M059J (cell line): ENCODE measurements at places on chromosomes 11 and 22. TPM values are rescaled to one million over a fixed set of nuclear protein-coding genes. Genes with fewer than 3 reads are reported as not detected.

GRCh38 chr11:18312012-18312411, 9.9 kb downstream of the HPS5 start:
- DNase-seq, result peak; percentile 18

DESI1 gene
- 20.0 and 26.0 TPM in 2 replicates for total RNA-seq

DNA sequence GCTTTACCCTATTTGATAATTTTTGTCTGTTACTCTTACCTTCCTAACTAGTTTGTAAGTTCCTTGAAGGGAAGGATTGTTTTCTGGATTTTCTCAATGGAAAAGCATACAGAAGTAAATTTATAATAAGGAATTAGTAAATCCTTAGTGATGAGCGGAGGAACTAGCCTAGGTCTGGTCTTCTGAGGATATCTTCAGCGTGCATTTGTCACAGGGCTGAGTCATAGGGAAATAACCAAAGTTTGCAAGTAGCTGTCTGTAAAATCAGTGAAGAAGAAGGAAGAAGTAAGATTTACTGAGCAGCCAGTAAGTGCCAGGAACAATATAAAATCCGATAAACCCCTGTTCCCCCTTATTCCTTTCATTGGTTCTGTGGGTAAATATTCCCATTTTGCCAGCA, 162.7 kb upstream of the SORL1-AS1 start:
- DNase-seq, result peak; percentile 69

DNA sequence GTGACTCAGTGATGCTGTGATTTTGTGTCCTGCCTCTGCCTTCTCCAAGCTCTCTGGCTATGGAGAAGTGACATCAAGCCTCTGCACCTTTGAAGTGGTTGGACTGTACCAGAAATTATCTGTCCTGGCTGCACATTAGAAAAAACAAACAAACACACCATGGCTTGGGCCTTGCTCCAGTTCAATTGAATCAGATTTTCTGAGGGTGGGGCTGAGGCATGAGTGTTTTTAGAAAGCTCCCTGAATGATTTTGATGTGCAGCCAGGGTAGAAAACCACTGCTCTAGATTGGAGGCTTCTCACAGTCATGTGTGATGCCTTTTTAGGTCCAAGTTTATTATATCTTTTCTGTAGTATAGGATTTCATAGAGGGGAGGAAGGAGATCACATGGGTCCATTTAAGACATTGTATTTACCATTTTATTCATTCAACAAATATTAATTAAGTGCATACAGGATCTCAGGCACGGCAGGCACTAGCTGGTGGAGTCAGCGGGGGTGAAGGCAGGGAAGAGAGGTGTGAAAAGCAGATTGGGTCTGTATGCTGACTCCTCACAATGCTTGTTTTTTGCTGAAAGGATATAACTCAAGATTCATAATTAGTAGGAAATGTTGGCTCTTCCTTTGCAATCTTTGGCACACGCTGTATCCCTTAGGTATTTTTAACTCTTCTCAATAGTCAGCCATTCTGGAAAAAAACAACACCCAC, 7.1 kb upstream of the VSTM5 start:
- DNase-seq, result peak; percentile 35

GRCh38 chr22:30717331-30717921, 22.8 kb downstream of the OSBP2 start:
- DNase-seq, result peak; percentile 82

- DNase-seq, result peak; percentile 12
Observed at GRCh38 chr11:17513853-17514252, 30.4 kb downstream of the USH1C start.

- peak; percentile 23 for DNase-seq
Observed at GRCh38 chr22:35480627-35481550, 59.7 kb upstream of the RASD2 start.

DNA sequence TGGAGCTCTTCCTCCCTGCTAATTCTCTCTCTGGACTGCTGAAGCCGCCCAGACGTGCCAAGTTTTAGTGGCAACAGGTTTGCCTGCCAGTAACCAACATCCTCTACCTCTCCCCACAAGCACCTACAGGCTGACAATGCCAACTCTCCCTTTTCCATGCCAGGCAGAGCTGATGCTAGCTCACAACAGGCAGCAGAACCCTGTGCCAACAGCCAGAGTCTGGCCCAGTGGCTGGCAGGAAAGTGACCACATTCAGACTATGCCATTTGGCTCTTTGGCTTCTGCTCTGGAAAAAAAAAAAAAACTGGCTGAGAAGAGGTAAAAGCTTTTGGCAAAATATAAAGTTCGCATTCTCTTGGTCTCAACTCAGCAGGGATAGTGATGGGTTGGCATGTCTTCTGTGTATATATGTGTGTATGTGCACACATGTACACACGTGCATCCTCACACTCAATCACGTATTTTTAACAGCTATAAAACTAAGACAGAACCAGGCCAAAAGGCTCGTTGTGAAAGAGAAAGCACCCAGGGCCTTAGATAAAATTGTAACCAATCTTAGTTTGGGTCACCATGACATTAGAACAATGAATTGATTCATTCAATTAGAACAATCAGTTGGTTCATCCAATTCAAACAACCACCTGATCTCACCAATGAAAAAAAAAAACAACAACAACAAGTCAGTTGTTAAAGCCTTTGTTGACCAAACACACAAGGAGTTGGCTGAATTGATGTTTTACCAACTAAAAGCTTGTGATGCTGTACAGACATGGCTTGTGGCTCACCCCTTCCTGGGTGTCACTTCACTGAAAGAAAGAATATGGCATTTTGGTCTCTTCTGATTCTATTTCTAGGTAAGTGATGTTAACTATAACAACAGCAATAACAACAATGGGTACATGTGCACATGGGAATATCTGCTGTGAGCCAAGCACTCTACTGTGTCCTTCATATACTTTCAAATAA, 48.6 kb downstream of the TRIM29 start:
- DNase-seq, result no peak

GRCh38 chr22:47163856-47164513, 401.5 kb downstream of the TBC1D22A start:
- DNase-seq, result no peak

SC5D gene
- 88.2 and 126 TPM in 2 replicates for total RNA-seq

TRIM29 gene
- 0.32 and 0.49 TPM in 2 replicates for total RNA-seq

MRPL16 gene
- total RNA-seq, result 57.2 and 65.7 TPM in 2 replicates

GRCh38 chr11:35947437-35947836, 3.6 kb downstream of the LDLRAD3 start:
- no peak for DNase-seq

ROBO4 gene
- 0.20 and 0.99 TPM in 2 replicates for total RNA-seq

DNA sequence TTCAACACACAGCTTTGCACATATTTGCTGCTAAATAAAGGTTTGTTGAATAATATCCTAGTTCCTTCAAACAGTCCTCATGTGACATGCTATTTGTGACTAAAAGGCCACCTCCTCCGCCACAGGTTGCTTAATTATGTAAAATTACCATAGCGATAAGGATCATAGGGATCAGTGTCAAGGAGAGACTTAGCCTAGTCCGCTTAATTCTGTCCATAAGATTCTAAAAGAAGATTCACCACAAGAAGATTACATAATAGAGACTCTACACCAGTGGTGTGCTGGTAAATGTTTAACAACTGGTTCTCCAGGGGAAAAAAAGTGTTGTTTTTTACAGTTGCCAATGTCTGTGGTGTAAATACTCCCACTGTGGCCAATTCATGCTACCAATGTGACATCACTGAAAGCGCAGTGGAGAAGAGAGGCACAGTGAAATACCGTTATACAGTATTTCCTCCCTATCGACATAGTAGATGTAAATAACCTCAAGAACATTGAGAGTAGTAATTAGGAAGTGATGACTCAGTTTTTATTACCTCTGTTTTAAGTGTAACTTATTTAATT, 4.2 kb upstream of the CHRDL2 start:
- DNase-seq, result no peak

CD3E gene
- not detected in 2 replicates for total RNA-seq

SSTR3 gene
- not detected in 2 replicates for total RNA-seq

- no peak for DNase-seq
Observed at GRCh38 chr11:117977029-117977428, 9.2 kb upstream of the IL10RA start.

DNA sequence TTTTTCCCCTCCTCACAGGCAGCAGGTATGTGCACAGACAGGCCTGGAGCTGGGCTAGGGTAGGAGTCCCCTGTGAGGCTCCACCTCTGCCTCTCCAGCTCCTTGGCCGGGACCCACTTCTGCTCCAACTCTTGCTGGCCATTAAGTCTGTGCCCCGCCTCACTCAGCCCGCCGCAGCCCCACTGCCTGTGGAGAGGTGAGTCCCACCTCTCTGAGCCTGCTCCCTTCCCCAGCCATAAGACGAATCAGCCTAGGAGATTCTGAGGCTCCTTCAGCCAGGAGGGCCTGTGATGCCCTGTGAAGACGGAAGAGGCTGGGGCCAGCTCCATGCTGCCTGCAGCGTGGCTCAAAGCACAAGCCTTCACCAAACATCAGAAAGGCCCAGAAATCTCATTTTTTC, 23.0 kb downstream of the TSKU start:
- DNase-seq, result no peak

DNA sequence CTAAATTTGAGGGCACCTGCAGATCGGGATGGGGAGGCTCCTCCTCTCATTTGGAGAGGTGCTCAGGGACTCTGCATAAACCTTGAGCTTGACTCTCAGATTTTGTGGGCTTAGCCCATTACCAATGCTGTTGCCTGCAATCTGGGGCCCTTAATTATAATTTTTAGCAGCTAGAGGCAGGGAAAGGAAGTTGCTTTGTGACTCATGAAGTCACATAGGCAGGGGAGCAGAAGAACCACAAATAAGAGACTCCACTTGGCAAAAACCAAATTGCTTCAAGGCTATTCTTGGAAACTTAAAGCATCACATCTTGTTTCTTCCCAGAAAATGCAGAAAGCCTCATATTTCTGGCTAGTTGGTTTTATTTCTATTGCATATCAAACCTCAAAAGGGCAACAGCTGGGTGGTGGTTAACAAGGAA, 46.9 kb downstream of the MICAL2 start:
- DNase-seq, result peak; percentile 93

DNA sequence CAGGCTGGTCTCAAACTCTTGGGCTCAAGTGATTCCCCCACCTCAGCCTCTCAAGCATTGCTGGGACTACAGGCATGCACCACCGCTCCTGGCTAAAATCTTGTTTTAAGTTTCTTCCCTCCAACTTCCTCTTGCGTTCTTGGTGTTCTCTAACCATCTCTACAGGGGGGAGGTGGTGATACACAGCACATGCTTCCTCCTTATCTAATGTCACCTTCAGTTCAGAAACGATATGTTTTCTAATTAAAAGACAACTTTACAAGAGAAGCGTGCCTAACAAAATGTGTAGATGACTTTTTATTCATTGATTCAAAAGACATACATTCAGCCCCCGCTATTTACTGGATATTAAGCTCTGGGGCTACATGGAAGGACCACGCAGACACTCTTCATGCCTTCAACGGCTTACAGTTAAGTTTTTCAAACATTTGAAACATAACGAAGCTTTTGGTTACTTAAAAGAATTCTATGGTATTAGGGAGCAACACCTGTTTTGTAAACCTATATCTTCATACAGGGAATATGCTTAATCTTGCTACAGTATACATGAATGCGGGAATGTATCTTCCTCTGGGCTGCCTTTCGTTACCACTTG, 933 bp upstream of the DLAT start:
- no peak for DNase-seq

DNA sequence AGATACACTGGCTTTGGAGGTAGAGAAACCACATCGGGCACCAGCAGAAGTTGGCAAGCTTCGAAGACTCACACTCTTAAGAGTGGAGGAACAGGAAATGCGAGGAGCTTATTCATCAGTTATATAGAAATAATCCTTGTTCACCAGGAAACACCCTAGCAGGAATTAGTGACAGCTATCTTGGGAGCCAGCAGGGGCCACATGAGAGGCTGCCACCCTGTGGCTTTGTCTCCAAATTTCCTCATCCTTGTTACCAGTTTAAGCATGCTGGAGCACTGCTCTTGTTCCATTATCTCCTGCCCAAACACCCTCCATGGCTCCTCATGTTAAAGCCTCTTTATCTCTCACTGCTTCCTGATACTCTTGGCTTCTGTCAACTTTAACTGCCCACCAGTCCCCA, 131.0 kb downstream of the PLEKHA7 start:
- peak; percentile 84 for DNase-seq

DNA sequence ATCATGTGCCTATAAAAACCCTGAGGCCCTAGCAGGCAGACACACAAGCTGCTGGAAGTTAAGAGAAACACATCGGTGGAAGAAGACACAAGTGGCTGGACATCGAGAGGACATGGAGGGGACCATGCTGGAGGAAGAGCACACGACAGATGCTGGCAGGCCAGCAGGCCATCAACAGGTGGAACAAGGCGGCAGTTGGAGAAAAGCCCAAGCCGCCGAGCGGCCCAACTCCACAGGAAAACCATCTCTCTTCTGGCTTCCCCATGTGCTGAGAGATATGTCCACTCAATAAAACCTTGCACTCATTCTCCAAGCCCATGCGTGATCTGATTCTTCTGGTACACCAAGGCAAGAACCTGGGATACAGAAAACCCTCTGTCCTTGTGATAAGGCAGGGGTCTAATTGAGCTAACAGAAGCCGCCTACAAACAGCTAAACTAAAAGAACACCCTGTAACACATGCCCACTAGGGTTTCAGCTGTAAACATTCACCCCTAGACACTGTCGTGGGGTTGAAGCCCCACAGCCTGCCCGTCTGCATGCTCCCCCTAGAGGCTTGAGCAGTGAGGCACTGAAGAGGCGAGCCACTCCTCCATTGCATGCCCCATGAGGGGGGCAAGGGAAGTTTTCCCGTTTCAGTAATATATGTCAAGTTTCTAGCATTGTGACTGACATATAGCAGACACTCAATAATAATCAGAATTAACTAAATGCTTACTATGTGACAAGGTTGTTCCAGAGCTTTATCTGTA, 39.0 kb upstream of the MMP20 start:
- no peak for DNase-seq

DNA sequence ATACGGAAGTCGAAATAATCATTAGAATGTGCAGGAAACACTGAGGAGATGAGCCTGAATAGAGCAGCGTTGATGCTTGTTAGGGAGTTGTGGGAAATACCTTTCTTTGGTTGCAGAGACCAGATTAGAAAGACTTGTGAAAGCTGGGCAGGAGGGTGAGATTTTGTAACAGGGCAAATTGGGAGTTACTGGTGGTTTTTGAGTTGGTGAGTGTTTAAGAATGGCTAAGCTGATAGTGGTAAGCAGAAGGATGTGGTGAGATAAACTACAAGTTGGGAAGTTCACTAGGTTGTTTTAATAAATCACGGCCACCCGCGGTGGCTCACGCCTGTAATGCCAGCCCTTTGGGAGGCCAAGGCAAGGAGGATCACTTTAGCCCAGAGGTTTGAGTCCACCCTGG, 34.4 kb downstream of the MCAM start:
- no peak for DNase-seq

DNA sequence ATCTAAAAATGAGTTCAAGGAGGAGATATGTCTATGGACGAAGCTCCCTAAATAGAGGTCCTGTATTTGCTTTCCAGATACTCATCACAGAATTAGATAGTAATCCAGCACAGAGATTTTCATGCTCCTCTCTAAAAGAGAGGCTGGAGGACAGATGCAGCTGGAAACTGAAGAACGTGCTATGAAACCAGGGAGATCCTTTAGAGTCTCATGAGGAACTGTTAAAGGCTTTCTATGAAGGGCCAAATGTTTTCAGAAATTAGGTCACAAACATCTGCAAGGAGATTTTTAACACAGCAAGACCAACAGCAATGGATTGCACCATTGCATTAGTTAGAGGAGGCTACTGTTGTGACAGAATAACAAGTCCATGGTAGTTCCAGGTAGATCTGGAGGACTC, 95.6 kb upstream of the ARHGAP20 start:
- DNase-seq, result no peak
